ENCODE measurements at places on chromosomes 13 and 19.
A peak's percentile ranks its signal among the peaks of the same experiment; 100 is the strongest.

DNA sequence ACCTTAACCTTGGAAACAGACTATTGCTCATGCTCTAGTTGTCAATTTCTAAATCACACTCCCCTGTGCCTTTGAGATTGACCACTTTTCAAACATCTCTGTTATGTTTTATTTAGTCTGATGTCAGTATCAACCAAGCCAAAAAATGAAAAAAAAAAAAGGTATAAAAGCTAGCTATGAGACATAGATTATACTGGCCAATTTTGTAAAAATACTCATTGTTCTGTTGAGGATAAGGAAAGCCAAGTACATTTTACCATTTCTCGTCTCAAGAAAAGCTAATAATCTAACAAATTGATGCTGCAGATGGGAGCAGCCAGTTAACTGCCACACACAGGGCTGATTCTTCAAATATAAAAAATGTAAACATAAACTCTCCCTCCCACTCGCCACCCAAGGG is 572.6 kb upstream of the KLF12 start:
- DNase-seq = no peak

- no peak for DNase-seq
These were observed 28.9 kb downstream of the FRY start for GRCh38 chr13:32060401-32060878.

DNA sequence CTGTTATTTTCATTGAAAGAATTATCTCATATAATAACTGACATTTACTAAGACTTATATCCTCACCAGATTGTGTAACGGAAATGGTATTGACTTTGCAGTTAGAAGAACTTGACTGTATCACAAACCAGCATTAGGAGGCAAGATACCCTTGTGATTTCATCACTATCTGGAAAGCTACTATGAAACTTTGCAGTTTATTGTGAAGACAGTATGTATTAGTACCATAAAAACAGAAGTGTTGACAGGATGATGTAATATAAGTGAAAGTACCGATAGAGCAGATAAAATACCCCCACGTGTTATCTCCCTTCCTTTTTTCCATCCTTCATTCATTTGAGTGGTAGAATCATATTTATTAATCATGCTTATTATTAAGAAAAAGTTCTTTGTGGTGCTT is 365.7 kb upstream of the KLHL1 start:
- DNase-seq = no peak

GRCh38 chr19:58544591-58545285 is 874 bp downstream of the TRIM28 start:
- DNase-seq = peak; percentile 60

GRCh38 chr13:108895220-108895704 is 265.9 kb downstream of the MYO16 start:
- no peak for DNase-seq

- DNase-seq = peak; percentile 29
These were observed 924 bp downstream of the RGCC start for GRCh38 chr13:41458187-41458760.

- no peak for DNase-seq
These were observed 324.0 kb downstream of the KCNRG start for GRCh38 chr13:50339271-50339670.

DNA sequence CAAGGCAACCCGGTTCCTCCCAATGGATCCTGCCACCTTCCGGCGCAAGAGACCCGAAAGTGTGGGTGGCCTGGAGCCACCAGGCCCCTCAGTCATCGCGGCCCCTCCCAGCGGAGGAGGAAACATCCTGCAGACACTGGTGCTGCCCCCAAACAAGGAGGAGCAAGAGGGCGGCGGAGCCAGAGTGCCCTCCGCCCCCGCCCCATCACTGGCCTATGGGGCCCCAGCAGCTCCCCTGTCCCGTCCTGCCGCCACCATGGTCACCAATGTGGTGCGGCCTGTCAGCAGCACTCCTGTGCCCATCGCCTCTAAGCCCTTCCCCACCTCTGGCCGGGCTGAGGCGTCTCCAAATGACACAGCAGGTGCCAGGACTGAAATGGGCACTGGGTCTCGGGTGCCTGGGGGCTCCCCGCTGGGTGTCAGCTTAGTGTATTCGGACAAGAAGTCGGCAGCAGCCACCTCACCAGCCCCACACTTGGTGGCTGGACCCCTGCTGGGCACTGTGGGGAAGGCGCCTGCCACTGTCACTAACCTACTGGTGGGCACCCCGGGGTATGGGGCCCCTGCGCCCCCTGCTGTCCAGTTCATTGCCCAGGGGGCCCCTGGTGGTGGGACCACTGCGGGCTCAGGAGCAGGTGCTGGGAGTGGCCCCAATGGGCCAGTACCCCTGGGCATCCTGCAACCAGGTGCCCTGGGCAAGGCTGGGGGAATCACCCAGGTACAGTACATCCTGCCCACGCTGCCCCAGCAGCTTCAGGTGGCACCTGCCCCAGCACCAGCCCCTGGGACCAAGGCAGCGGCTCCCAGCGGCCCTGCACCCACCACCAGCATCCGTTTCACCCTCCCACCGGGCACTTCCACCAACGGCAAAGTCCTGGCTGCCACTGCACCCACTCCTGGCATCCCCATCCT is 11.2 kb upstream of the PRR19 start:
- peak; percentile 91 for DNase-seq

GRCh38 chr13:111382411-111382810 is 62.0 kb downstream of the TEX29 start:
- DNase-seq = no peak

GRCh38 chr19:41785653-41786052 is 10.7 kb upstream of the CEACAM3 start:
- DNase-seq = peak; percentile 59

DNA sequence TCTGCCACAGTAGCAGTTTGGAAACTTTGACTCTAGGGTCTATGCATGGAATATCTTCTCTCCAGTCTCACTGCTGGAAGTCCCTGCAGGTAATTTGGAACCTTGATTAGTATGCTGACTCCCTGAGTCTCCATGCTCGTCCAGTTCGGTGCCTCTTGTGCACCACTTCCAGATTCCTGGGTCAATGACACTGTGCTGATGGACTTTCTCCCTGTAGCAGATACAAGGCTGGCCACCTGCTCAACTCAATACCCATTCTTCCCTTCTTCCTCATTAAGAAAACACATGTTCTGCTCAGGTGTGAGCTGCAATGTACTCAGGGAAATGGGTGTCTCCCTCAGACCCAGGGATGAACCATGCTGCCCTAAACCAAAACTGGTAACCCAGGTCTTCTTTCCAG is 99.1 kb downstream of the KL start:
- no peak for DNase-seq

- no peak for DNase-seq
These were observed 123.1 kb downstream of the ITGBL1 start for GRCh38 chr13:101575581-101575980.

DNA sequence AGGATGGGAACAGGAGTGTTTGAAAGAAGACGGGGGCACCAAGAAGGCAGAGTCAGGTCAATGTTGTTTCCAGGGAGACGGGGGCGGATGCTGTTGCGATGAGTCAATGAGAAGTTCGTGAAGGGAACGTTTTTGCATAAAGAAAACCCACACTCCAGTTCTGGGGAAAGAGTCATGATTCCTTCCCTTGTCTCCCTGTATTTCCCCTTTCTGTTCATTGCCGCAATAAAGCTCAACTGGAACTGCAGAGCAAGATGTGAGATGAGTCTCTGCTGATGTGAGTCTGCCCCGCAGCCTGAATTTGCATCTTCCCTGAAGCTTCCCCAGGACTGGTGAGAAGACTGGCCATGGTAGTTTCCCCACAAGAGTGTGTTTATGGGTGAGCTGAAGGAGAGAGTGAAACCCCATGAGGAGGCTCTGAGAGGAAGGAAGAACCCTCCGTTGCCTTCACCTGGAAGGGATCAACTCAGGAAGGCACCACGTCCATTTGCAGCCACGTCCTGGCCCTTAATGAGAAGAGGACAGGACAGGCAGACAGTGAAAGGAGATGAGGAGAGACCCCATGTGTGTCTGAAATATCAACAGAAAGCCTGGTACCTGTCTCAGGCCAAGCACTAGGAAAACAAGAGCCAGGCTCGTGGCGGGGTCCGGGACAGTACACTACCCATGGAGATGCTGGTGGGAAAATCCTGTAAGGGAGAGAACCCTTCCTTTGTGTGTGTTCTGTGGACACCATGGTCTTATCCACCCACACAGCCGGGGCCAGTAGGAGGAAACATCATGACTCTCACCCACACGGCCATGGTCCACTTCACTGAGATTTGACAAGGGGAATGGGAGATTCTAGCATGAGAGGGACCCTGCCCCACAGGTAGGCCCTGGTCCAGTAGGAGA is 13.7 kb downstream of the LILRA1 start:
- no peak for DNase-seq

DNA sequence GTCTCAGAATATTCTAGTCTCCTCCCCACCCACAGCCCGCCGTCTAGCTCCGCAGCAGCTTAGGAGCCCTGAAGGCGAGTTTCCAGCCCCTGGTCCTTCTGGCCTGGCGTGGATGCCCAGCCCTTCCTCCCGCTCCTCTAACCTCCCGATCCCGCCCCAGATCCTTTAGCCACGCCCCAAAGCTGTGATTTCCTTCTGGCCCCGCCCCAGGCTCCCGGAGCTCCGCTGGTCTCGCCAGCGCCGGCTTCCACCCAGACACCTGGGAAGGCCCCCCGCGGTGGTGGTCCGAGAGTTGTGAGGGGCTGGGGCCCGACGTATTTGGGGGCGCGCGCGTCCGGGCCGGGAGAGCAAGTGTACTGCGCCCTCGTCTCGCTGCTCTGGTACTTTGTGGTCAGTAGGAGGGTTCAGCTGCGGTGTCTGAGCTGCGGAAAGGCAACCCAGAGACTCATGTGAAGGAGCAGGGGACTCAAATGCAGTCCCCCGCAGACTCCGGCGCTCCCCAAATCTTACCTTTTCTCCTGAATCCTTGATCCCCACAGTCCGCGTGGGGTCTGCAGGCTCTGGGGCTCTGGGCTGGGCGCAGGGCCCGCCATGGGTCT is at the start of gene CGB7:
Gene CGB7 (minus strand): TSS at position 114 of the 599 bp plus-strand sequence. CDS start 2,374 bp downstream, outside the sequence.
- DNase-seq = peak; percentile 77

DNA sequence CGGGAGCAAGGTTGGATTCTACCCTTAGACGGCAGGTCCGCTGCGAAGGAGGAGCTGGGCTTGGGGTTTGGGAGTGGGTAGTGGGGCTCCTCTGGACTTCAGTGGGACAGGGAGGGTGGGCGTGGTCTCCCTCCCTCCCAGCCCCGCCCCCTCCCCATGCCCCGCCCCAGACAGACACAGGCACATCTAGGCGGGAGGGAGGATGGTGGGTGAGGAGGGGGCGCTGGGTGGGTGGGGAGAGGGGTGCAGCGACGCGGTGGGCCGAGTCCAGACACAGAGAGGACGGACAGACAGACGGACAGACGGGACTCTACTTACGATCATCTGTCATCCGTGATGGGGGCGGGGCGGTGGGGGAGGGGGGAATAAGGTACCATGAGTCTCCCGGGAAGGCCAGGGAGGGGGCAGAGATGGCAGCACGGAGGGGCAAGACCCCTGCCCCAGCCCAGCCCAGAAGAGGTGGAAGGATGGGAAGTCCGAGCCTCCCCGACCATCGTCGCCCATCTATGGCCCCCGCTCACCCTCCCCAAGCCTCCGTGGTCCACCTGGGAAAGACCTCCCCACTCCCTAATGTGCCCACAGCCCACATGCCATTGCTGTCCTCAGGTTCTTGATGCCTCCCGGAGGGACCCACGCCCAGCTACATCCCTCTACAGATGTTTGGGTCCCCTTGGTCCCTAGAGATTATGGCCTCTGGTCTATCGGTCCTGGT is 64.8 kb downstream of the UNC13A start:
- no peak for DNase-seq

DNA sequence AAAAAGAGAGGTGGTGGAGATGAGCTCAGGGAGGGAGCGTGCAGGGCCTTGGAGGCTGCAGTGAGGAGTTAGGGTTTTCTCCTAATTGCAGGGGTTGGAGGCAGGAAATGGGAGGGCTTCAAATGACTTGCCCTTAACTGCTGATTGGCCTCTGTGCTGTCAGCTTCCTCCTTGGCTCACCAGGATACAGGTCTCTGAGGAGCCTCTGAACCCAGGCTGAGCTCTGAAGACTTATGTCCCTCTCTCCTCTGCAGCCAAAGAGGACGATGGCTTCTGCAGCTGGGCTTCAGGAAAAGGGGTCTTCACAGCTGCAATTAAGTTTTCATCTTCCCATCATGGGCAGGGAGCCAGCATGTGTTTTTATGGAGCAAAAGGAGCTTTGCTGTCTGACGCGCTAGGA is 6.7 kb upstream of the RANBP3 start:
- no peak for DNase-seq

DNA sequence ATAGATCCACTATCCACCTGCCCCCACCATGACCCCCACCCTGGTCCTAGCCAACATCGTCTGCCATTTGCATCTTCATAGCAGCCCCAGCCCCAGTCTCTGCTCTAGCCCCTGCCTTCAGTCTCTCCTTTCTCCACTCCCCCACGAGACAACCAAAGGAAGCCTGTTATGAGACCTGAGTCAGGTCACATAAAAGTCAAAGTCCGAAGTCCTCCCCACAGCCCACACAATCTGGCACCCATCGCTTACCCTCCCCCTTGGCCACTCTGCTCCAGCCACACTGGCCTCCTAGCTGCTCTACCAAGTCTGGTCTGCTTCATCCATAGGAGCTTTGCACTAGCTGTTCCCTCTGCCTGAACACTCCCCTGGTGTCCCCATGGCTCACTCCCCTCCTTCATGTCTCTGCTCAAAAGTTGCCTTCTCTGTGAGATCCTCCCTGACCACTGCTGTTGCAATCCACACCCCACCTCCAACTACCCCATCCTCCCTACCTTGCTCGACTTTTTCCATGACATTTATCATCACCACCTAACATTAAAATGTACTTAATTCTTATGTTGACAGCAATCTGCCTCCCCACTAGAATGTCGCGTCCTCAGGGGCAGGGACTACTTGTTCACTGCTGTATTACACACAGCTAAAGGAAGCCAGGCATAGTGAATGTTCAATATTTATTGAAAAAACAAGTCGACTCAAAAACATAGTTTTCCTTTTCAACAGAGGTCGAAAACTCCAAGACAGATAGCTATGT is 1.2 kb upstream of the PLEKHG2 start:
- DNase-seq = no peak

GRCh38 chr19:10752237-10752912 is 34.5 kb downstream of the DNM2 start:
- no peak for DNase-seq

Data from BE2C (cell line).